ENCODE measurements at places on chromosomes 7 and 10.

GRCh38 chr10:132696204-132696603, 89.7 kb downstream of the NKX6-2 start:
- DNase-seq = no peak

- no peak for DNase-seq
Measured at GRCh38 chr10:14282276-14282675, 48.4 kb downstream of the FRMD4A start.

DNA sequence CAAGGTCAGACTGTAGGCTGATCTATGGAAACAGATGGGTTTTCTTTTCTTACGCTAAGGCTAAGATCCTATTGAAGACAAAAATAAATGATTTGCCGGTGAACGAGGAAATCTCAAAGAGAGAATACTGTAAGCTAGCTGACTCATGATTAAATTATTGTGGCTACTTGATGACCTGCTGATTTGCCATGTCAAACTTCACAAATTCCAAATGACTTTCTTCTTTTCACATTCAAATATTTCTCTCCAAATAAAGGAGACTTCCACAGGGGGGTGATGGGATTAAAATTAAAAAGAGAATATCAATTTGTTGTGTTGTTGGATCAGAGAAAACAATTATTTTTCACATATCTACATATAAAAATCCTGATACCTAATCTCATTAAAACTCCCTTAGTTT, 860.6 kb upstream of the ZWINT start:
- no peak for DNase-seq

GRCh38 chr10:82397854-82398253, 522.9 kb downstream of the NRG3 start:
- DNase-seq = no peak

DNA sequence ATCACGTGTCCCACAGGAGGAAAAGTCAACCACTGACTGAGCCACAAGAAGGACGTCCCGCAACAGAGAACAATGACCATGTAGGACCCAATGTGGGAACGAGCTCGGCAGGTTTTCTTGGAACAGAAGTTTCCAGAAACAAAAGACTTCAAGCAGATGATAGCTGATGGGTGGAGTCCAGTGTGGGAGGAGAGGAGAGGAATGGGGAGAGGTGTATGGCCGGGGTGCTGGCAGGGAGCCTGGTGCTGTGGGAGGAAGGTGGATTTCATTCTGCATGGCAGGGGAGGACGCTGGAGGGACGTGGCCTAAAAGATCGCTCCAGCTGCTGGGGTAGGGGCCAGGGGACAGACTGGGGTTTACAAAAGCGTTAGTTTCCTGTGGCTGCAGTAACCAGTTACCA, 48.5 kb upstream of the LMTK2 start:
- no peak for DNase-seq

GRCh38 chr10:22620140-22620857, 94.1 kb downstream of the PIP4K2A start:
- no peak for DNase-seq

DNA sequence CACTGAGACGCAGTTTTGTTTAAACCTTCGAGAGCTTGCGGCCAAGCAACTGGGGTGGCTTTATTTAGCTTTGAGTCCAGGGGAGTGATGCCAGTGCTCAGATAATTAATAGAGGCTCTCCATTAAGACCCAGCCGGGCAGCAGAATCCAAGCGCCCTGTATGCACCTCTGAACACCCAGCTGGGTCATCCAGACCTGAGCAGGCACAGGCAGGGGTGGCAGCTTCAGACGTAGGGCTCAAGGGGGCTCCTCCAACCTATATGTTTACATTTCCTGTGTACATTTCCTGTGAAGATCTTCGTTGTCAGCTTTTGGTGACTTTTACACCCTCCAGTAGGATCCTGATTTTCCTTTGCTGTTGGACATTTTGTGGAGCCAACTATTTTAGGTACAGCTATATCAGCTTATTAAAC, 719.5 kb downstream of the LRMDA start:
- no peak for DNase-seq

DNA sequence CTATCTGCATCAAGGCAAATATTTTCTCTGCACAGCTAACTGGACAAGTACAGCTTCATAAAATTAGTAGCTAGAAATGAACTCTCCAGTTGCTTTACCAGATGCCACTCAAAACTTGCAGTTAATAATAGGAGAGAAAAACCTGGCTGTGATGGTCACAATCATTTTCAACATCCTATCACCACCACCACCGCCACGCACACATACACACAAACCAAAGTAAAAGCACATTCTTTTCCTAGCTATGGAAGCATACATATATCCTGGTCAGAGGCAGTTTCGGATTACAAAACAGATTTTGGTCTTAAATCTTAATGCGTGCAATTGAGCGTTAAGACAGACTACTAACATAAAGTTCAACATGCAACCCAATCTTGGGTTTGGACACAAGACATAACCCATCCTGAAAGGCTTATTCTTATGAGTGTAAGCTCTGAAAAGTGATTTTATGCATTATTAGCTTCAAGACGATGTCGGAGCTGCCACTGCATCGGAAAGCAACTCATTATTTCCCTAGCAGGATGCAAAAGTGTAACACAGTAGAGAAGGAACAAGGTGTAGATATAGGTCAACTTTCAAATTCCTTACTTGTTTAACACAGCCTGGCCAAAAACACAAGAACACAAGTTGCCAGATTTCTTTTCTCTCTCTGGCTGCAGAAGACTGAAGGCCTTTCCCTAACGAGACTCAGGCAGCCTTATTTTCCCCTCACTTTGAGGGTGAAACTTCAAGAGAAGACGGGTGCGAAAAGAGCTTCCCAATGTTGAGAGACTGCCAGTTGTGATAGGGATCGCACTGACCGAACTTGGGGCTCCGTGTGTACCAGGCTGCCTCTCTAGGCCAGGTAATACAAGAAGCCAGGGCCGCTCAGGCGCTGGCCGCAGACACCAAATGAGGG, 1.2 kb downstream of the CACUL1 start:
- DNase-seq = no peak

DNA sequence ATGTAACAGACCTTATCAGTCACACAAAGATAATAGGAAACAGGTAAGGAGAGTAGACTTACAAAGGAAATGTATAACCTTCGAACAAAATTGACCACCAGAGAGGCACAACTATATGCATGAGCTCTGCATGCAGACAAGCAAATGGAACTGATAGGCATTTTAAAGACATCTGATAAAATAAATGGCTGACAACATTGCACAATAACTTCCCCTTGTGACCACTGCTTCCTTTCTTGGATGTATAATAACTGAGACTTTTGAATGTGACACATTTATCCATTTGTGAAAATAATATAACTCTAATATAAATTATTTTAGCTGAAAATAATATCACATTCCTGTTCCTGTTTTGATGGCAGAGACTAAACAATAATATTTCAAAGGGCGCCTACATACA, 654.2 kb upstream of the STEAP1 start:
- no peak for DNase-seq

- DNase-seq = no peak
Measured at GRCh38 chr10:127756264-127756663, 19.3 kb downstream of the FOXI2 start.

DNA sequence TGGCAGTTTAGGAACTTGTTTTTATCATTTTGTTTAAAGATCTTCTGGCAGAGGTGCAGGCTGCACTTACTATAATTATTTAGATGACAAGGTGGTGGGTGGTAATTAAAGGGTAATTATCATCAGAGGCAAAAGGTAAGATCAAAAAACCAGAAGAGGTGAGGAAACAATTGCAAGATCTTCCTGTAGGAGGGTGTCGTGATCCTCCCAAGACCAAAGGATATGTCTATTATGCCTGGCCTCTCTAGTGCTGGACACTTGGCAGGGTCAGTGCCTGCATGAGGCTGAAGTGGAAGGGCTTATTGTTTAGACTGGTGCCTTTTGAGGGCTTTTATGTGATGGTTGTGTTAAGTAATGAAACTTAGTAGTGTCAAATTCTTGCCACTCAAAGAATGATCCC, 1.8 kb upstream of the WAPL start:
- no peak for DNase-seq

GRCh38 chr7:95365151-95365550, 31.0 kb downstream of the PON3 start:
- no peak for DNase-seq

DNA sequence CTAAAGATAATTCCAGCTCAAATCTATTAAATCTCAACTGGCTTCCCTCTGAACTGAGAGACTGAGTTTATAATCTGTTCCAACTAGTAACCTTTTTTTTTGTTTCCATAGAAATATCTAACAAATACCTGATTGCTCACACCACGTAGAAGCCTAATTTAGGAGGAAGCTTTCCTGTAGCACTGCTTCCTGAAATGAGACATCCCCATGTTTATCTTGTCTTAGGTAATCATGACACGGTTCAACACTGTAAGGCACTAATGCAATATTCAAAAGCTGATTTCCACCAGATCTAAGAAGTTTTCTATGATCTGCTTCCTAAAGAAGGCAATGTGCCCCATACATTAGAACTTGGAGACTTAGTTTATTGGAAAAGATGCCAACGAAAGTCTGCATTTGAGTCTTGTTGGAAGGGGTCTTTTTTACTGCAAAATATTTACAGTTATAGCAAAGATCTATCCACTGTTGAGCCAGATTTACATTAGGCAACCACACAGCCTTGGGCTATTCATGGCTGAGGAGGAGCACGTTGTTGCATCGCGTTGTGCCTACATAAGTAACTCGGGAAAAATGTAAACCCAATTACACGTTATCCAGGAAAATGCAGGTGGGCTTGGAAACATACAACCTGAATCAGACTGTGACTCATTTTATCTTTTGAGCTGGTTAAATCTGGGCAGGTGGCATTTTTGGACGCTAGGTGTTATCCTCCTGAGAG, 66.3 kb downstream of the VIPR2 start:
- no peak for DNase-seq

DNA sequence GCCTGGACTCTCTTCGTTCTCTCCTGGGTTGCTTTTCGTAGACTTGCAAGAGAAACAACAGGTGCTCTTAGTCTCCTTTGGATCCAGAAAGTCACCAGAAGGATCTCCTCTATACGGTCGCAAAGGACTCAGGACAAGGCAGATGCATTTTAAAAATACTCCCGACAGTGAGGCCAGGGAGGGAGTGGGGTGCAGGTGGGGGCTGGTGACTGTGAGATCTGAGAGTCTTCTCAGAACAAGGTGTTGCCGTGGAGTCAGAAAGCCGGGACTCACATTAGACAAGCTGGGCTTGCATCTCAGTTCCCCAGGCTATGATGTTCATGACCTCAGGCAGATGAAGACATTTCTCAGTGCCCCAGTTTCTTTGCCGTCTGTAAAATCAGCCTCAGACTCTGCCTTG, 507.2 kb downstream of the TCERG1L start:
- DNase-seq = no peak

GRCh38 chr10:30755441-30755953, 125.9 kb upstream of the LYZL2 start:
- no peak for DNase-seq

GRCh38 chr10:78382772-78383171, 349.1 kb downstream of the RPS24 start:
- DNase-seq = no peak

- DNase-seq = no peak
Measured at GRCh38 chr10:86825366-86825765, 68.9 kb downstream of the BMPR1A start.

DNA sequence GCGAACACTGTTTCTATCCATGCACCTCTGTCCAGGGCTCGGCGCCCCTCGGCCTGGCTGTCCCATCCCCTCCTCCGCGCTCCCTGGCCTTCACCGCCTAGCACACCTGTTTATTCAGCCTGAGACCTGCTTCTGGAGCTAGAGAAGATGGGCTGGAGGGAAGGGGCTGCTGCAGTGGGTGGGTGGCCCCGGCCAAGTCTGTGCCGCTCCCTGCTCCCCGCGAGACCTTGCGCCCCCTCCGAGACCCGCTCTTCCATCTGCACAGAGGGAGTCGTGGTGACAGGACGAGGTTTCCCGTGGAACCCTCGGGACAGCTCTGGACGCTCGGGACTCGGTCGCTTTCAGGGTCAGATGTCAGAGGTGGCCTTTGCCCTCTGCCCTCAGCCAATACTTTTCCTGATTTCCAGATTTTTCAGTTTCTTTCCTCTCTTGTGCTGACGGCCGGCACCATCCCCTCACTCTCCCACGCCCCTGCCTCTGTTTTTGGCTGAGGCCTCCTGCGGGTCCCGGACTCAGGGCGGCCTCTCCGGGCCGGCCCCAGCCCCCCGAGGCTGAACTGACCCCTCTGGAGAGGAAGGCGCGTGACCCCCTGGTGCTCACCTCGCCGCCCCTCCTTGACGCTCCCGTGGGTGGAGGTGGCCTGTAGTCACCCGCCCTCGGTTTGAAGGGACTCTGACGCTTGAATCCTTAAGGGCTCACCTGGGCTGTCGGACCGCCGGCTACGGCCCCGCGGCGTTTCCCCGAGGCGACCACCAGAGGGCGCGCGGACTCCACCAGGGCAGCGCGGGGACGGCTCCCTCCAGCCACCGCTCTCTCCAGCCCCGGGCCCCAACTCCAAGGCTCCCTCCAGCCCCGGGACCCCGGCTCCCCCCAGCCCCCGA, 15.6 kb downstream of the SHH start:
- peak; percentile 67 for DNase-seq

- no peak for DNase-seq
Measured at GRCh38 chr10:70285476-70285831, 1.6 kb upstream of the NPFFR1 start.

GRCh38 chr7:115014794-115015193, 92.9 kb downstream of the MDFIC start:
- DNase-seq = no peak

DNA sequence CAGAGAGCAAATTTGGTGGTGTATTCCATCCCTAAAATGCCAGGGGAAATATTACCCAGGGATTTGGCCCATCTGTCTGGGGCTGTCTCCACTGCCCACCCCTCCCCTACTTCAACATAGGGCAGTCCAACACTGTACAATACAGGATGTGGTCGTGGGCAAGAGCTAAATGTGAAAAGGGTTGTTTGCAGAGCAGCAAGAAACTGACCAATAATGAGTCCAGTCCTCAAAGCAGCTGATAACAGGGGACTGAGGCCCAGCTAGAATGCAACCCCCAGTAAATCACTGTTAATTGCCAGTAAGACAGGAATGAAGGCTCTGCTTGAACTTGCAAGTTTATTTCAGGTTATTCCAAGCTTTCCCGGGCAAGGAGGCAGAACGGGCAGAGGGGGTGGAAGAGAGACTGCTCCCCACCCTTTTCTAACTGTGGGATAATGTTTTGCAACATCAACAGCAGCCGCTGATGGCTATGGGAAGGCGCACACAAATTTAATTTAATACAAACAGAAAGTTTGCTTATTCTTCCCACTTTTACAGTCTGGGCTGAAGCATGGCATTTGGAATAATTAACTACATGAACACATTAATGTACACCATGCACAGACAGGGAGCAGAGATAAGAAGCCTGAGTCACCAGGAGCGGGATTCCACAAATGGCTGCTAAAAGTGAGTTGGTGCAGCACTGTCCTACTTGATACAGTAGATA, 36.8 kb downstream of the AFAP1L2 start:
- DNase-seq = no peak

GRCh38 chr10:73785721-73786511, 510 bp downstream of the ZSWIM8 start:
- DNase-seq = peak; percentile 30

Data from activated T-cell treated with anti-CD3 and anti-CD28 coated beads for 48 hours (primary cell).